ENCODE measurements at places on chromosomes 7 and 10.

DNA sequence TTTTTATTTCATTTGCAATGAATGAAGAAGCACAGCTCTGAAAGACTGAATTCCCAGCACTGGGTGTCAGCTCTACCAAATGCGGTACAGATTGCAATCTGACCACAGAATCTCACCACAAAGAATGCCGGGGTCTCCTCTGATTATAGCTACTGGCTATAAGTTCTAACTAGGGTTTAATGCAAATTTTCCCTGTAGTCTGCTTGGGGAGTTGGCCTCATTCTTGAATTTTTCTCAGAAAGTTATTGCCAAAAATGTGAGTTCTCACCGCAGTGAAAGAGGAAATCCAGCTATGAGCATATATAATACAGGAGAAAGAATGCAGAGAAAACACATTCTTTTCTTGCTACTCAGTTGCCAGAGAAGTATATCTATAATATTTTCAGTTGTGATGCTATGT lies 1255.7 kb upstream of the LRRTM3 start:
- no peak for DNase-seq

DNA sequence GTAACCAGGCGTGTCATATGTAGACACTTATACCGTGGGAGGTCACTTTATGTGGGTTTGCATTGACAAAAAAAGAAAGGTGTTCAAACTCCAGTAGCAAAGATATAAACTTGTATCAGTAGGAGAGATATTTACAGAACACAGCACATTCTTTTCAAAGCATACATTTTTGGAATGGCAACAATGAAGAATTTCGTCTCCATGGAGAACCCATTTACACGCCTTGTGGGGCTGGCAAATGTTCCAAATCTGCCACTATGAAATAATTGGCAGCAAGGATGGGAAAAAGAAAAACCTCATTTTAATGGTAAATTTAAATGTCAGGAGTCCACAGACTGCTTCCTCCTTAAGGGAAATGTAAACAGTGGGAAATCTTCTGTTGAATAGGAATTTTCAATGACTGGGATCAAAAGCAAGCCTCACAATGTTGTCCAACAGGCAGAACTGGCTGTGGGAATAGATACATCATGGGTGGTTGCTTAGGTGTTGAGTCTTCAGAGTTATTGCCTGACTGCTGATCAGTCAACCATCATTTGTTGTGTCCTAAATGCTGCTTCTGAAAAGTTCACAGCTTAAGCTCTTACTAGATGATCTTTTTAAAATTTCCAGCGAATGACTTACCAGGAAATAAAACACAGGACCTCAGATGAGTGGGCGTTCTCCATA lies 256.6 kb upstream of the SEMA3C start:
- no peak for DNase-seq

DNA sequence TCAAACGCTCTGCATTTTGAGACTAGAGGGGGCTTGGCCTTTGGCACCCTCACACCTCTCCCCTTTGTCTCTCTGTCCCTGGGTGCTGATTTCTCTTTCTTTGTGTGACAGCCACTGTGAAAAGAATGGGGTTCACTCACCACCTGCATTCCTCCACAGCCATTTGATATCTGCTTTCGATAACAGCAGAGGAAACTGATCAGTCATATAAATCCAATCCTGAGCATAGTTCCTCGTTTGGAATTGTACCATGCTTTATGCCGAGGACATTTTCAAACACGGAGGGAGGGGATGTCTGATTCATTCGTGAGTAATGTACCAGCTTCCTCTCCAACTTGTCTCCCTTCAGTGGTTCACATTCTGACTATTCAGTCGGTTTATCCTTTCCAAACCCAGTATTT lies 15.8 kb downstream of the MET start:
- DNase-seq: no peak

DNA sequence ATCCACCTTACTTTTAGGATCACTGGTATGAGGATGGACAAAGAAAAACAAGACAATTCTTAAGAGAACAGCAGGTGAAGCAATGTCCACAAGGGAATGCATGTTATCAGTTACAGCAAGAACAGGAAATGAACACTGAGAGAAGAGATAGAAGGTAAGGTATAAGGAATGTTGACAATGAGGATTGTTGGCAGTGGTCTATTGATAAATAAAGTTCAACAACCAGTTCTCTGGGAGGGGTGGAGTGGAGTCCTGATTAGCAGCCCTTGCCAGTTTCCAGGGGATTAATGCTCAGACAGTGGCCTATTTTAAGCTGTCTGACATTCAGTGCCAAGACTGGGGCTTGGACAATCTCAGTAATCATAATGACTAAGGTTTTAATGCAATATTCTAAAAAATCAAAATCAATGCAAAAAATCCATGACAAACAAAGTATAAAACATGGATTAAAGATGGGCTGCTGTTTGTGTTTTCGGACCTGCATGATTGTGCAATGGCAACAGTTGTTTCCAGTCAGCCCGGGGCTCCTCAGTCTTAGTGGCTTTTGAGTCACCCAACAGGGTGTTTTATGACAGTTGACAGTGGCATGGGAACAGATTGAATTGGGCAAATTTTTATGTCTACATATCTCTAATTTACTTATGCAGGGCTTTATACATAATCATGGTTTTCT lies 13.8 kb upstream of the AKR1B1 start:
- no peak for DNase-seq

DNA sequence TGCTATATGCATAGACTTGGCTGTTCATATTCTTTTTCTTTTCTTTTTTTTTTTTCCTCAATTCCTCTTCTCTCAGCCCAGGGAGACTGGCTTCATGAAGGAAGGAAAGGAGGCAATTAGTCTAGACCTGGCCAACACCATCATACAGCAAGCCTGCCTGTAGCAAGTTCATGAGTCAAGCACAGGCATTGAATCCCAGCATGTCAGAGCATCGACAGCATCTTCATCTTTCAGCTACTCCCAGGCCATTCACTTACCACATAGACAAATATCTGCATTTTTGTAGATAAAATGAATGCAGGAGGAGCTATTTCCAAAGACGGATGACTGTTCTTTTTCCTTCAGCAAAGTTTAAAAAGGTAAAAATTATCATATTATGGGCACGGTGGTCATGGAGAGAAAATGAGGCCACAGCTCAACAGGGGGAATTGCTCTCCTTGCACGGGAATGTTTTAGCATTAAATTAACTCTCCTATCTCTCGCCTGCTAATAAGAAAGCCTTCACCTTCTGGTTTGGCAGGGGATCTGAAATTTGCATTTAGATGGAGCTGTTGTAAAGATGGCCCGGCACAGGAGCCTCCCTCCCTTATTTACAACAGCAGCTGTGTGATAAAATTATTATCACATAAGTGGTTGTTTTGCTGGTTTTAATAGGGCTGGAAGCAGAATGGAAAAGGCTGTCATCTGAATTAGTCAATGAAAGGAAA lies 626.5 kb upstream of the AUTS2 start:
- no peak for DNase-seq

DNA sequence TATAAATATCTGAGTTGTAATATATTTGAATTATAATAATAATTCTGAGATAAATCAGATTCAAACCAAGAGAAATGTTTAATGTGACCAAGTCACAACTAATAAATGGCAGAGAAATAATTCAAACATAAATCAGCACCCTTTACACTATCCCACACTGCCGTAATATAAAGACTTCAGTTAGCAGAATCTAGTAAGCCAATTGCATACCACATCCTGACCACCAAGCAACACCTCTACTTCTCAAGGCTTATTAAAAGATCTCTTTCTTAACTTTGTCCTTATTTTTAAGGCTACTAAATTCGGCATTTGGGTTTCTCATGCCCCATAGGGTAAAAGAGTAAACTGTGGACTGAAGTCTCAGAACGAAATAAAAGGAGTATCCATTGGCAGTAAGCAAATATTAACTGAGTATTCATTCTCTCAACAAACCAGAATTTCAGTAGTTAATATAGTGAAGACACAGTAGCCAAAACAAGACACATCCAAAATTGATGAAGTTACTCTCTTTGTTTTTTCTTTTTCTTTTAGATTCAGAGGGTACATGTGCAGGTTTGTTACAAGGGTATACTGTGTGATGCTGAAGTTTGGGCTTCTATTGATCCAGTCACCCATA lies 14.8 kb downstream of the ACBD5 start:
- peak; percentile 48 for DNase-seq

- DNase-seq: no peak
Observed at GRCh38 chr10:51843966-51844365, 144.6 kb upstream of the CSTF2T start.

DNA sequence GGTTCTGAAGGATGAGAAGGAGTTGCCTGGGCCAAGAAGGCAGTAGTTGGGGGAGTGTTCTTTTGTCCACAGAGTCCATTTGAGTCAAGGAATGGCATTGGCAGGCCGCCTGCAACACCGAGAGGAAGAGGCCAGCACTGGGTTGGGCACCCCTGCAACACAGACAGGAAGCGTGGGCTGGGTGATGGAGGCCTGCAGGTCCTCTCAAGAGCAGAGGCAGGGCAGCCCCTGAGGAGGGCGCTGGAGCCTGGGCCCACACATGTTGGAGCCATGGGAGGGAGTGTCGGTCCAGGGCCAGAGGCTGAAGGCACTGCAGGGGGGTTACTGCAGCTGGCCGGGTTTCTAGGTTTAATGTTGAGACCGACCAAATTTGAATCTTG lies 137.3 kb downstream of the PTPN20 start:
- peak; percentile 9 for DNase-seq

- DNase-seq: no peak
Observed at GRCh38 chr10:123889821-123890220, 1.8 kb downstream of the CPXM2 start.

DNA sequence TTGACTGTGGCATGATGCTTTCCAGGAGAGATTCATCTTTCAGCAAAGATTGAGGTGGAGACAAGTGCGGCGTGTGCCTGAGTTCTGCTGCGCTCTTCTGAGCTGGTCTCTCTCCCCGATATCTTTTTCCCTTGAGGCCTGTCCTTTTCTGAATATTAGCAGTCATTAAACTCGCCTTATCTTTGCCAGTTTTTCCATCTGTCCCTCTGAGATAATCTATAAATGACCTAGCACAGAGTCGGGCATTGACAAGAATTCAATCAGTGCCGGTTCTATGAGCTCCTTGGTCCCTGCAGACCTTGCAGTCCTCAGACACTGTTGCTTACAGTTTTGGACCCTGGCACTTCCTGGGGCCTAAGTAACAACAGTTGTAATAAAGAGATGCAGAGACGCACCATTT lies 89.7 kb upstream of the IKZF1 start:
- no peak for DNase-seq

- DNase-seq: no peak
Observed at GRCh38 chr7:127317447-127317961, 64.8 kb upstream of the GRM8 start.

Data from CD4-positive, alpha-beta T cell treated with Interferon alpha-2 for 1 hour (primary cell).